Left lung (tissue), 14 donors: ENCODE measurements at places on chromosomes 1 and 21. TPM values are rescaled to one million over a fixed set of nuclear protein-coding genes. Genes with fewer than 3 reads are reported as not detected.

PTPRU gene
- polyA plus RNA-seq: 17.1 TPM

SLC45A1 gene
- 0.60 TPM for polyA plus RNA-seq

CELA3B gene
- polyA plus RNA-seq: not detected

DNA sequence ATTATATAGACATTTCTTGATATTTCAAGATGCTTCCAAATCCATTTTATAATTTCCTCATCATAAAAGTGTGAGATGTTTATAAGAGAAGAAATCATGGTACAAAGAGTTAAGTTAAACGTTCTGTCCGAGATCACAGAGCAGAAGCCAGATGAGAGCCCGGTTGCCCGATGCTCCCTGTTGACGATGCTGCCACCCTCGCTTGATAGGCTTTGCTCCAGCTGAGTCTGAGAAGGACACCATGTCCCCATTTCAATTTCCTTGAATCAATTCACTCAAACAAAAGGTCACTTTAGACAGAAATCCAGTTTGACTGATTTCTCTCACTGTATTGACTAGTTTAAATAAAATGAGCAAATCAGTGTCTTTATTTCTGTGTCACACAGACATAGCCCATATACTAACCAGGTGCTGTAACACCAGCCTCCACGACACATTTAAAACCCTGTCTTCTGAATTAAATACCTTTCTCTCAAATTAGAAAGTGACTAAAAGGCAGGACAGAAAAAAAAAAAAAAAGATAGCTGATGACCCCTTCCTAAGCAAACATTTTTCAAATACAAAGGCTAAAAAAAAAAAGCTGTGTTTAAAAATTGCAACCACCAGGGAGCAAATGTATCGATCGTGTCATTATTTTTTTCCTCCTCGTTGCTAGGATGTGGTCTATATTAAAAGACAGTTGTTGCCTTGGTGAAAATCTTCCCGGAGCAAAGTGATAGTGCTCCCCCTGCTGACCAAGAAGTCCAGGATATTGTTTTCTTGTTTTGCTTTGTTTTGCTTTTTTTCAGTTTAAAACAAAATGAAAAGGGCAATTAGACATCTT, 35.2 kb downstream of the DNASE2B start:
- DNase-seq: peak; percentile 78

DNA sequence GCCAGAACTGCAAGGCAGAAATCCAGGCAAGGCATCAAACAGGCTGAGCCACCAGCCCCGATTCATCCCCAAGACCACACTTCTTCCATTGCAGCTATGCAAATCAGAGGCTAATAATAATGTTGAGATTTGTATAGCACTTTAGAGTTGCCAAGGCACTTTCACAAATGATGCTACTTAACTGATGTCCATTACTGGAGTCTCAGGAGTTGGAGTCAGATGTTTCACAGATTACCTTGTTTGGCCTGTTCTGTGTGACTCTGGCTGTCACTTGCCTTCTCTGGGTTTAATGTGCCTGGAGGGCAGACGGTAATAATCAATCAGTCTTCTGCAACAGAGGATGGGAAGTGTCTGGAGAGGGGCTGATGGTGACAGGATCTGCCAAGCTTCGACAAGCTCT, 40.8 kb upstream of the MPZL1 start:
- DNase-seq: no peak

DNA sequence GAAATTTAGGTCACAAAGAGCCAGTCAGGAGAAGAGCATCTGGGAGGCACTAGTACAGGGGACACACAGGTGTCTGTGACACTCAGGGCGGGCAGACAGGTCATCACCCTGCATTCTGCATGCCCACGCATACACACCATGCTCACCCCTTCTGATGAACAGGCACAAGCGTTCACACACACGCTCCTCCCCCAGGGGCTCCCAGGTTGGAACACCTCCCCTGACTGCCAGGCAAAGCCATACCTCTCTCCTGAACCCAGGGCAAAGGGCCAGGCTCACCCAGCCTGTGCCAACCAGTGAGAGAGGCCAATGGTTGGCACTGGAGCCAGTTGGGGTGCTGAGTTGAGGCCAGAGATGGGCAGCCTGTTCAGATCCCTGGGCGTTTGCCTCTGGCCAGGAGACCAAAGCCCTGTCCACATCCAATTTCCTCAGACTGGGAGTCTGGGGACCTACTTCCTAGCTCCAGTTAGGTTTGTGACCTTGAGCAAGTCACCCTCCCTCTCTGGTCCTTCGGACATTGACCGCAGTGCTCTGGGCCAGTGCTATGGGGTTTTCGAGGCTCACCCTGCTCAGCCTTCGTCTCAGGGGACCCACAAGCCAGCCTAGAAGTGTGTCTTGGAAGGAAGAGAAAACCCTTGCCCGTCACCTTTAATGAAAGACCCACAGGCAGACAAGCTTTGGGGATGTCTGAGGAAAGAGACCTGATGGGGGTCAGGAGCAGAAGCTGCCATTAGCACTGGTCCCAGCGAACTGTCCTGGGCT, 5.8 kb upstream of the LAD1 start:
- no peak for DNase-seq

DNA sequence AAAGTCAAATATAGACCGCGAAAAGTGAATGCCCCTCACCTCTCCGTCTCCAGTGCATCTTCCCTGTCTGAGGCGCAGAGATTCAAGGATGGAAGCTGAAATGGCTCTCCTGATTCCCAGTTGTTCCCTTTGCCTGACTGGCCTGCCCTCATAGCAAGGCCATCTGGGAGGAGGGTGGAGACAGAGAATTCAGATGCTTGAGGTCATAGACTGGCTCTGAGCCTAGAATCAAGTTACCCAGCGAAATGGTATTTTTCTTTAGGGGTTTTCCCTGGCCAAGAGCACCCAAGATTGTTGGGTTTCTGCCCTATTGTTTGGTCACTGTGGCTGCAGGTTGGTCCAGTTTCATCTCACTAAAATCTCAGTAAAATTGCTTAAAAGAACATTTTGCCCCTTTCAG, 7.2 kb downstream of the METTL13 start:
- no peak for DNase-seq

- no peak for DNase-seq
These were observed 11.0 kb downstream of the ALDH4A1 start for GRCh38 chr1:18891426-18891780.

- no peak for DNase-seq
These were observed 71.0 kb downstream of the POU2F1 start for GRCh38 chr1:167291539-167292185.

DNA sequence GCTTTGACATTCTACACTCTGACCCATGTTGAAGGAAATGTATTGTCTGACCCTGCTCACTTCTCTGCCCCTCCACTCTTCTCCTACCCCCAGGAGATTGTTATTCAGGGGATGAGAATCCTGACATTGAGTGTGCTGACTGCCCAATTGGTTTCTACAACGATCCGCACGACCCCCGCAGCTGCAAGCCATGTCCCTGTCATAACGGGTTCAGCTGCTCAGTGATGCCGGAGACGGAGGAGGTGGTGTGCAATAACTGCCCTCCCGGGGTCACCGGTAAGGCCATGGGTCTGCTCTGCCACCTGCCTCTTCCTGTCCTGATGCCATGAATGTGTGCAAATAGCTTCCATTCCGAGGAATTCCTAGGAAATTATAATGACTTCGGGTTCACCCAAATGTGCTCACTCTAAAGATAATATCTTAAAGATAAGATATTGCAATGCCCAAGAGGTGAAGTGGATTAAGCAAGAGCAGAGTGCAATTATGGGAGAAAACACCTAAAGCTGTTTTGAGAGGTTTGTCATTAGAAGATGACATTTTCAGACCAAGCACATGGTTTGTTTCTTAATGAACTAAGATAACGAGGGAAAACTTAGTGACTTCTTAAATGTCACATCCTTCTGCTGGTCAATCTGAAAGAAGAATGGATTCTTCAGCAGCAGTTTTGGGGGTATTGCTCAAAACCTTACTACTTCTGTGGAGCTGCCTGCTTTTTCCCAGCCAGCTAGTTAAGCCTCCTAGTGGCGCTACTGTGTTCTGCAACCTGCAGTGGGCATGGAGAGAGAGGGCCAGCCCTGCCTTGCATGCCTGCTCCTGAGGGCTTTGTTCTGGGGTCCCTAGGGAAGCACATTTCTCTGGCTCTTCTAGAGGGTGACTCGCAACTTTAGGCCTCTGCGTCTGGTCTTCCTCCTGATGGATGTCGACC, 41.6 kb downstream of the LAMC2 start:
- DNase-seq: no peak

GRCh38 chr21:34553151-34553952, 41.3 kb upstream of the KCNE1 start:
- no peak for DNase-seq

DNA sequence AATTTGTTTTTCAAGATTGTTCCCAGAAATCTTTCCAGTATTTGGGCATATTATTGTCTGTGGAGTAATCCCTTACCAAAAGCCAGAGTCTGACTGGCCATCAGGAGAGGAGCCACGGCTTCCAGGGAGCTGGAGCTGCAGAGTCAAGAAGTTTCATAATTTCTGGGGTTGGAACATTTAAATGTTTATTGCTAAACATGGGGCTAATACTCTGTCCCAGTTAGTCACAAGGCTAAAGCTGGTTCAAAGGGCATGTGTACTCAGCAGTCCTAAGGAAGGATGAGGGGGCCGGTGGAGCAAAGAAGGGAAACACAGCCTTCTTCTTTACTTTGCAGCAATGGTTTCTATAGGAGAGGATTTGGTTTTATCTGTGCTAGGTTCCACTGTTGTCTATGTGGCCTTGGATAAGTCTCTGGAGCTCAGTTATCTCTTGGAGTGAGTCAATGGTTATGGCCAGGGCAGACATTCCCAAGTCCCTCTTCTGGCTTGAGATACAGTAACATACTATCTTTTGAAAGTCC, 9.5 kb downstream of the DENND2D start:
- DNase-seq: peak; percentile 63
